Cardiac ventricle fibroblast (primary cell): ENCODE measurements at places on chromosomes 1 and 21. TPM values are rescaled to one million over a fixed set of nuclear protein-coding genes. Genes with fewer than 3 reads are reported as not detected.

Gene BRDT
- not detected in 2 replicates for total RNA-seq

Gene KCNH1
- total RNA-seq = not detected in 2 replicates

Gene HMGCS2
- total RNA-seq = not detected in 2 replicates

Gene S100A7
- not detected in 2 replicates for total RNA-seq

Gene HSF2BP
- 1.6 TPM in 1 of 2 replicates, not detected in the other for total RNA-seq

Gene LMX1A
- not detected in 2 replicates for total RNA-seq

Gene NUP210L
- not detected in 2 replicates for total RNA-seq

Gene SH2D1B
- not detected in 2 replicates for total RNA-seq

Gene EVA1C
- total RNA-seq = 25.0 and 26.0 TPM in 2 replicates

Gene CD84
- total RNA-seq = not detected in 2 replicates

Gene KRTAP12-3
- total RNA-seq = not detected in 2 replicates

Gene LINGO4
- total RNA-seq = not detected in 2 replicates

Gene TIE1
- total RNA-seq = 3.3 and 5.5 TPM in 2 replicates

Gene TTC24
- total RNA-seq = not detected in 2 replicates

Gene HAO2
- not detected in 2 replicates for total RNA-seq

Gene CD2
- total RNA-seq = not detected in 2 replicates

Gene ACTA1
- not detected in 2 replicates for total RNA-seq

Gene CLCA2
- total RNA-seq = 1.1 and 4.3 TPM in 2 replicates

Gene ANGPTL3
- total RNA-seq = not detected in 2 replicates

Gene LCE2A
- not detected in 2 replicates for total RNA-seq

Gene CFHR4
- total RNA-seq = not detected in 2 replicates

Gene SLC35A3
- 15.2 and 22.3 TPM in 2 replicates for total RNA-seq
